Spinal cord (tissue), 10 donors: ENCODE measurements at places on chromosomes 11 and 22. TPM values are rescaled to one million over a fixed set of nuclear protein-coding genes. Genes with fewer than 3 reads are reported as not detected.

SYT13 gene
- 78.4 TPM for total RNA-seq

APOBEC3C gene
- 3.5 TPM for total RNA-seq

C11orf16 gene
- 0.99 TPM for total RNA-seq

VSIG10L2 gene
- total RNA-seq = not detected

TIMP3 gene
- 353 TPM for total RNA-seq

ARHGAP8 gene
- 0.69 TPM for total RNA-seq

CCDC81 gene
- total RNA-seq = 8.6 TPM

C11orf52 gene
- 0.88 TPM for total RNA-seq

PRR33 gene
- total RNA-seq = not detected

ANKK1 gene
- total RNA-seq = 0.88 TPM

RPS25 gene
- total RNA-seq = 1,390 TPM

OR51A4 gene
- total RNA-seq = not detected

RAPSN gene
- not detected for total RNA-seq

MMP20 gene
- total RNA-seq = 0.10 TPM

MPZL2 gene
- total RNA-seq = 50.6 TPM

LIF gene
- 0.20 TPM for total RNA-seq

PATZ1 gene
- total RNA-seq = 18.6 TPM
